ENCODE measurements at places on chromosomes 12 and 14.

DNA sequence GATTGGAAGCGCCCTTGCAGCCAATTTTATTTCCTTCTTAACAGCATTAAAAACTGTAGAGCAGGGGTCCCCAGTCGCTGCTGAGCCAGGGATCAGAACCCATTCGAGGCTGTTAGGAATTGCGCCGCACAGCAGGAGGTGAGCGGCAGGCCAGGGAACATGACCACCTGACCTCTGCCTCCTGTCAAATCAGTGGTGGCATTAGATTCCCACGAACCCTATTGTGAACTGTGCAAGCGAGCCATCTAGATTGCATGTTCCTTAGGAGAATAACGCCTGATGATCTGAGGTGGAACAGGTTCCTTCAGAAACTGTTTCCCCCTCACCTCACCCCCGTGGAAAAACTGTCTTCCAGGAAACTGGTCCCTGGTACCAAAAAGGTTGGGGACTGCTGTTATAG lies 107.4 kb downstream of the DNAI7 start:
- DNase-seq, result no peak

DNA sequence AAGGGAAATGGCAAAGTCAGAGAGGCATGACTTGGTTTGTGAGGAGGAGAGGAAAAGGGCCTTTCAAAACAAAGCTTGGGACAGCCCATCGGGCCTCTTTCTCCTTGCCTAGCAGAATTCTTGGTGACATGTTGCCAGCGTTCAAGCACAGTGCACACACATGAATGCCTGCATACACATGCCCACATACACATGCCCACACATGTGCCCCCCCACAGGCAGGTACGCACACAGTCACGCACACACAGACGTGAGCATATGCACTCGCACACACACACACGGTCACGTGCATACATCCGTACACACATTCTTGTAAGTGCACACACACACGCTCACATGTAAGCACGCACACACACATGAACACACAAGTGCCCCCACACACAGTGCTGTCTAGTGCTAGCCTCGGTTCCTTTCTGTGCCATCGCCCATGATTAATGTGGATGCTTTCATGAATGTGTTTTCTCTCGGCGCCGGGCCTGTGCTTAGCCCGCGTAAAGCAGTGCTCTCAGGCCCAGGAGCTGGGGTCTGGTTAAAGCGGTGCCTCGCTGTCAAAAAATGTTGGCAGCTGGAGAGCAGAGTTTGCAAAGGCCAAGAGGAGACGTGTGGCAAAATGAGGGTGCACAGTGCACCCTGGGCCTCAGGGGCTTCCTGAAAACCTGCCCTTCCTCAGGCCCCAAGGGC lies 328.8 kb upstream of the DIO3 start:
- DNase-seq, result no peak

DNA sequence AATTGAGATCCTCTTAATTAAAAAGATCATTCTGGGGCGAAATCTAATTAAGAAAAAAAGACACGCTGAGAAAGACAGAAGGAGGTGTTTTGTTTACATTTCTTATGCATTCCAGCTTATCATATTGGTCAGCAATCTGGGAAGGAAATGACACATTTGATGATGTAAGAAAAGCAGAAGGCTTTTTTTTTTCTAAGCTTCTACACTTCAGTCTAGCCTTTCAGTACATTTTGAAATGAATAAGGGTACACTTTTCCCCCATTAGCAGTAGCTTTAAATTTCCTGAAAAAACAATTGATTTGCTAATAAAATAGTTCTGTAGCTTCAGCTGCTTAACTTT lies 5.9 kb upstream of the GSC start:
- DNase-seq, result no peak

- no peak for DNase-seq
Measured at GRCh38 chr14:105282098-105282725, 18.6 kb downstream of the BRF1 start.

DNA sequence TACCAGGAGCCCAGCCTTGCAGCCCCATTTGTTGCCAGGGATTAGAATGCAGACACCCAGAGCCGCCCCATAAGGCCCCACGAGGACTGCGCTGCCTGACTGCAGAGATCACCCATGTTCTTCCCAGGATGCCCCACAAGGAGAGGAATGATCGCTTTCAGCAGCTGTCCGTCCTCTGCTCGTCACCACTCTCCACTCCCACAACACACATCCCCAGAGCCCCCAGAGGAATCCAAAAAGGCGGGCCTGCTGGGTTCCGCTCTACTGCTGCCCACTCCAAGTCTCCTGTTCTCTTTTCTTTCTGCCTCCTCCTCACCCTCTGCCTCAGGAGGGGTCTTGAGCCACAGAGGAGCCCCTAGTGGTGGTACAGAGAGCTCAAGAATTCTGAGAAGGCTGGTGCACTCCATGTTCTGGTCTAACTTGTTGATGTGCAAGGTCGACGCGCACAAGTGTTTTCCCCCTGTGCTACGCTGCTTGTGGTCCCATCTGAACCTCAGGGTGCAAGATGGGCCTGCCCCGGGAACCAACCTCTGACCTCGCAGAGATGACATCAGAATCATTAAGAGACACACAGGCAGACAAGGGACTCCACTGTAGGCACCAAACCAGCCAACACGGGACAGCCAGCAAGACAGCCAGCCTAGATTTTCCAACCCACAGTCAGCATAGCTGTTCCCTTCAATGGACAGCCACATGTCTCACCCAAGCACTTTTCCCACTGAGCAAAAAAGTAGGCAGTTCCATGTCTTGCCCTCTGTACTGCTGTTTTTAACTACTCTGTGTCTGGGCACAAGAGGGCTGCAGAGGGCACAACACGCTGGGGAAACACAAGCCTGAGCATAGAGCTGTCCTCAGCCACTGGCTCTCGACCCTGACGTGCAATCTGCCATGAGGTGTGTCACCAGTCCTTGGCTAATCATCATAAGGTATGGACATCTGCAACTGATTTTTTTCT lies 29.9 kb downstream of the PXN start:
- DNase-seq, result no peak

GRCh38 chr12:104163631-104164030 lies 25.6 kb upstream of the NFYB start:
- no peak for DNase-seq

Data from erythroblast (primary cell).